T1000 (cell line): ENCODE measurements at places on chromosomes 7 and 10.

- DNase-seq = no peak
Measured at GRCh38 chr7:99473315-99473596, 566 bp downstream of the ZNF789 start.

GRCh38 chr7:2209961-2210323 lies 22.8 kb downstream of the MAD1L1 start:
- no peak for DNase-seq

DNA sequence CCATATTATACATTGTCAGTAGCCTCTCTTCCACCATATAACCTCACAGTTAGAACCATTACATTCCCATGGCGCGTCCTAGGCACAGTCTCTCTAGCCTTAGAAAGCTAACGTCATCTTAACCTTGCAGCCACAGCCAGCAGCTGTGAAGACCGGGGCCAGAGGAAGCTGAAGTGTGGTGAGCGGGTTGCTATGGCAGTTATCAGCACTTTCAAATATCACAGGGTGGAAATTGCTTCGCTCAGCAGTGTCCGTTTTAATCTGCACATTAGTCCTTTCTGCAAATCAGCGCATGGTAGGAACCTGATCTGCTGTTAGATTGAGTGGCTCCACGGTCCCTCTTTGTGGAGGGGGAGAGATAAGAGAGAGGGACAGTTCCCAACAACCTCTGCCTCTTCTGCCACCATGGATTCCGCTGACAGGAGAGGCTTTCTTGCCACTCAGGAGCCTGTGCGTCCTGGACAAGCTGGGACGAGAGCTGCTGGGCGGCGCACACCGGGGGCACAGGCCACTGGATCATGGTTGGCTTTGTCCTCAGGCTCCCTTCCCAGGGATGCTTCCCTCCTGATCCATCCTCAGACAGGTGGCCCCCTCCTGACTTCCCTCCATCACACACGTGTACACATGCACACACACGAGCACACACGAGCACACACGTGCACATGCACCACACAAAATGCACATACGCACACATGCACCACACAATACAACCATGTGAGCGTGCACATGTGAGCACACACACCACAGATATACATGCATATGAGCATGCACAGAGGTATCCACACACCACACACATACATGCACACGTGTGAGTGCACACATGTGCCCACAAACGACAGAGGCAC lies 93.8 kb downstream of the WDR37 start:
- no peak for DNase-seq

GRCh38 chr7:106890952-106891351 lies 25.9 kb downstream of the PIK3CG start:
- DNase-seq = no peak

- DNase-seq = no peak
Measured at GRCh38 chr10:17240096-17240495, 12.1 kb downstream of the VIM start.

- no peak for DNase-seq
Measured at GRCh38 chr7:88095-88926, 104.1 kb upstream of the FAM20C start.

GRCh38 chr10:126500866-126501265 lies 112.6 kb upstream of the ADAM12 start:
- DNase-seq = no peak
